ENCODE measurements at places on chromosomes 5 and 9.

- DNase-seq = no peak
These were observed 5.3 kb downstream of the ALDH7A1 start for GRCh38 chr5:126589536-126590297.

DNA sequence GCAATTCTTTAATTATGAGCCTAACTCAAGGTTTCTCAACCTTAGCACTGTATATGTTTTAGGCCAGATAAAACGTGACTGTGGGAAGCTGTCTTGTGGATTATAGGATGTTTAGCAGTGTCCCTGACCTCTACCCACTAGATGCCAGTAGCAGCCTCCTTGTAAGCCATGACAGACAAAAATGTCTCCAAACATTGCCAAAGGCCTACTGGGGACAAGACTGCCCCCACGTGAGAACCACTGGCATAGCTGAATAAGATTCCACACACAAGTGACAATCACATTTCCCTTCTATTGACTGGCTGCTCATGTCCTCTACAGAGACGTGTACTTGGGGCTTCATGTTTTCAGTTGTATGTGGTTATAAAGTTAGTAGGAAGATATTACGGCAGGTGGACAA, 55.4 kb downstream of the GOLM1 start:
- DNase-seq = no peak

- no peak for DNase-seq
These were observed 112.8 kb downstream of the C9orf152 start for GRCh38 chr9:110095161-110095595.

- no peak for DNase-seq
These were observed 913.8 kb downstream of the TLE1 start for GRCh38 chr9:80775530-80775929.

- DNase-seq = no peak
These were observed 24.3 kb upstream of the RPS14 start for GRCh38 chr5:150473673-150474358.

DNA sequence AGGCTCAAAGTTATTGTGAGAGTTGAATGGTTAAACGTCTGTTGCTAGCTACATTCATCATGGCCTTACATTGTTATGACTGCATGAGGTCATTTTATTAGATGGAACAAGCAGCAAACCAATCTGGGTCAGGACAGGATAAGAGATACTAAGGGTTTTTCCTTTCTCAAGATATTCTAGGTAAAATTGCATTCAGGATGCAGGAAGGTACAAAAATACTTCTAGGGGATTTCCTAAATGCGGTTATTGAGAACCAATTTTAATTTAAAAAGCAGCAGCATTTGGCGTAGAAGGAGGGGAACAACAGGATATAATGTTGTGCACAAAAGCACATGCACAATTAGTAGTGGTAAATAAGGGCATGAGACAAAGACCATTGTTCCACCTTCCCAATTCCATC, 39.2 kb upstream of the LURAP1L start:
- no peak for DNase-seq

DNA sequence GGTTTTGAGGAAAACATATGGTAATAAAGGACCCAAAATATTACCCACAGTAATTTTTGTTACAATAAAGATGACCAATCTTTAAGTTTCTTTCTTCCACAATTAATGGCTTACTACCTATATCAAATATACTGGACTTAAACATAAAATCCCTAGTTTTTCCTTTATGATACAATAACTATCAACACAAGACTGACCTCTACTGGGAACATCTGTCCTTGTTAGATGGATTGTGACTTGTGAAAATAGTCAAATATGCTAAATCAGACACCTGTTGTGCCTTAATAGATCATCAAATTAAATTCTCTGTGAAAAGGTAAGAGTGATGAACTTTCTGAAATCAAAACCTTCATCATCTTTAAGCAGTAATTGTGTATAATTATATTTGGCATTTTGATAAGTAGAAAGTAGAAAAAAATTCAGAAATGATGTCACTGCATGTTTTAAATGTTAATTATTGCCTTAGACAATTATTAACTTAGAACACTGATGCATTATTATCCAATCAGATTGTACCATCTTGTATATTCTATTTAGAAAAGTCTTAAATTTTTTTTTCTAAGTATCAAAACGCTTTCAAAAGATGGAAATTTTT, 113.6 kb downstream of the DEPDC1B start:
- DNase-seq = no peak

GRCh38 chr5:167779644-167780043, 511.8 kb upstream of the WWC1 start:
- DNase-seq = no peak

DNA sequence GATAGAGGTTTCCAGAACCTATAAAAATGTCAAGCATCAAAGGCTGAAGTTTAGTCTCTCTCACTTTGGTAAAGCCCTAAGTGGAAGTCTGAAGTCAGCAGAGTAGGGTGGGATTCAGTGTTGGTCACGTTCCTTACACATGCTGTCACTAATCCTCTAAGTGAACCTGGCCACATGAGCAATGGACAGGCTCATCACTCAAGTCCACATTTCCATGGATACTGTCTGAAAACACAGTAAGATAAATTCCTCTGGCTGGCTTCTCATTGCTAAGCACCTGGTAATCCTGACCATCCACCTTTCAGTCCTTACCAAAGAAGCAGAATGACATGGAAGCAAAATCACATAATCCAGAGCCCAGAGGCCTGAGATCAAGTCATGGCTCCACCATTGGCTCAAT, 43.8 kb downstream of the GNA14 start:
- no peak for DNase-seq

- no peak for DNase-seq
These were observed 178.9 kb downstream of the MSX2 start for GRCh38 chr5:174903172-174903732.

- DNase-seq = no peak
These were observed at the start of gene FBXL7 for GRCh38 chr5:15499528-15500324. Gene FBXL7, plus strand, starts transcription at chr5:15500180.

DNA sequence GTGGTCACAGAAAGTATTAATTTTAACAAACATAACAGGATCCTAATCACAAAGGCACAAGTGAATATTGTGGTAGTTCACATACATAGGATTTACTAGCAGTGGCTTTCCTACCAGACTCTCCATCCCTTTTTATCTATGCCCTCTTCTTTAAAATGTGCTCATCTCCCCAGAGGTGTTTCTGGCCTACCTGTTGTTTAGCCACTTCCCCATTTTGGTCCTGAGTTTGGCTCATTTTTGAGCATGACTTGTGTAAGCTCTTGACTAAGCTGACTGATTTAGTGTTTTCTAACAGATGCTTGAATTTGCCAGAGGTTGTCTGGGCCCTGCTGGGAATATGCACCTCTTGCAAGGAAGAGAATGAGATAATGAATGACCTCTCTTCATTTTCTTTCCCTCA, 517.7 kb upstream of the CLINT1 start:
- DNase-seq = no peak

DNA sequence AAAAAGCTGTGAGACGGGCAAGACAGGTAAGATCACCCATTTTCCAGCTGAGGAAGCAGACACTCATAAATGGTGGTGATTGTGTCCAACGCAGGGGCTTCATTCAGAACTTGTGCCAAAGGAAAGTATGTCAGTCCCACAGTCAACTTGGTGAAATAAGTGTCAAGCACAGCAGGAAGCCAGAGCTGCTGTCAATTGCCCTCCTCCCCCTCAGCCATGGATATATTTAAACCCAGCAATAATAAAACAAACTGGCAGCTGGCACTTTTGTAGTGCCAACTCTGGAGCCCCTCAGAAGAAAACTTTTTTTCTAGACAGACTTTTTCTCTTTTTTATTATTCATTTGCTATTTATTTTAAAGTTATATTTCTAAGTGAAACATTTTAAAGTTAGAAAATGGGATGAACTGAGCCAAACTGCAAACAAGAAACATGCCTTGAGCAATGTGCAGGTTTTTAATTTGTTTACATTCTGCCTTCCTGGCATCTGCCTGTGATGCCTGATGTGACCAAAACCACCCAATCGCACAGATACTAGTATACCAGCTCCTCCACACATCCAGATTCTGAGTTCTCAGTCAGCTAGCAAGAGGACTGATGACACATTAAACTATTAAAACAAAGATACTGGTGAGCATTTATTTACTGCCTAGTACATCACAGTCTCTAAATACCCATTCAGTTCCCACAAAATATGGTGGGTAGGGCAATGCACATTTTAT, 17.0 kb downstream of the DMAC1 start:
- no peak for DNase-seq

DNA sequence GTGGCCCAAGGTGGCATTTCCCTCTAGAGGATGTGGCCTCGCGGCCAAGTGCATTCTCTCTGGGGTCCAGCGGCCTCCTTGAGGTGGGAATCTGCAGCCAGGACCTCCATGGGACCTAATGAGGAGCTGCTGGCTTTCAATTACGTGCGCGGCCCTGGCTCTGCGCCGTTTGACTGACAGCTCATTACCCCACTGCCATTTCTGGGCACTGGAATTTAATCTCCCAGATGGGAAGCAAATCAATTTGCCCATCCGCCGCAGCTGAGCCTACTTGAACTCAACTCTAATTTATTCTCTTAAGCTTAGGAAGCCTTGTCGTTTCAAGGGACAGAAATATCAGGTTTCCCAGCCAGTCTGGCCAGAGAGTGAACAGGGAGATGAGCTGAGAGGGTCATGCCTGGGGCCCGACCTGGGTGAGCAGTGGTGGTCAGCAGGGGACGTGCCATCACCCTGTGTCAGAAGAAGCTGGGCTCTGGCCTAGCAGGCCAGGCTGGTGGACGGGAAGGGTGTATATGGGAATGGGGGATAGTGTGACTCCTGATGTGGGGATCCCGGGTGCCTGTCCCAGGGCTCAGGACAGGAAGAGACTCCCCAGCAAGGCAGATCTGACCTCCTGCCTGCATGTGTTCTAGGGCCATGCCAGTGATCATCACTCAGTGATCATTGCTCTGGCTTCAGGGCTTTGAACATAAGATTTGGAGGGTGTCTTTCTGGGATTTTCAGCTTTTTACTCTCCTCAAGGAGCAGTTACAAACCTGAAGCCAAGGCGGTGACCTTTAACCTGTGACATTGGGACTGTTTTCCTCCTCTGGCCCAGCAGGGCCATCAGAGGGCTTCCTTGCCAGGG, 69.7 kb downstream of the MACROH2A1 start:
- DNase-seq = no peak

DNA sequence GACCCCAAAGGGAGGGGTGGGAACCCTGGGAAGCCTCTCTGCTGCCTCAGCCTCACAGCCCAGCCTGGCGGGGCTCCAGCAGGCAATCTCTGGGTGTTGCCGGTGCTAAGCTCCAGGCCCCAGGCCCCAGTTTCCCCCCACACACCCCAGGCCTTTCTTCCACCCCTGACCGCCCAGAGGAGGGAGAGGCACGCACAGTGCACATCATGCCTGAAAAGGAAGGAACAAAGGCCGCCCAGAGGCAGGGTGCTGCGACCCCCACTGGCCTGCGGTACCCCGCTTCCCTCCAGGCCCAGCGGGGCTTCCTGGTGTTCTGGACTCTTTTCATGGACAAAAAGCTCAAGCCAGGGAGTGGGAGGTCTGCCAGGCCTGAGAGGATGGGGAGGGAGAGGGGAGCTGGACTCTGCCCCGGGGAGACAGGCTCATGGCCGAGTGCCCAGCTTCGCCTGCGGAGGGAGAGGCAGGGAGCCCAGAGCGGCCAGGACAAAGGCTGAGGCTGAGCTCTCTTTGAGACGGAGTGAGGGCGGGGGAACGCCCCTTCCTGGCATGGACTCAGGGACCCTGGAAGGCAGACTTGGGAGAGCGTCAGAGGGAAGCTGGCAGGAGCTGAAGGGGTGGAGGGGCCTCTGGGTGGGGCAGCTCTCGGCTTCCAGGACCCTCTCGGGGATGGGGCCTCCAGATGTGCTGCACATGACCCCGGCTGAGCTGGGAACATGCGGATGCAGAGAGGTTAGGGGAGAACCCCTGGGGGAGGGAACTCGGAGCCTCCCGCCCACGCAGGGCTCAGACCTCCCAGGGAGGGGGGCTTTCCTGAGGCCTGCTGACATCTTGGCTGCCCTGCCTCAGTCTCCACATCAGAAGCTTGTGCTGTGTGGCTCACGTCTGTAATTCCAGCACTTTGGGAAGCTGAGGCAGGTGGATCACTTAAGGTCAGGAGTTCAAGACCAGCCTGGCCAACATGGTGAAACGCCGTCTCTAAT, 1.8 kb upstream of the ENTPD2 start:
- no peak for DNase-seq

GRCh38 chr9:99096409-99096808, 8.5 kb upstream of the TGFBR1 start:
- DNase-seq = no peak

DNA sequence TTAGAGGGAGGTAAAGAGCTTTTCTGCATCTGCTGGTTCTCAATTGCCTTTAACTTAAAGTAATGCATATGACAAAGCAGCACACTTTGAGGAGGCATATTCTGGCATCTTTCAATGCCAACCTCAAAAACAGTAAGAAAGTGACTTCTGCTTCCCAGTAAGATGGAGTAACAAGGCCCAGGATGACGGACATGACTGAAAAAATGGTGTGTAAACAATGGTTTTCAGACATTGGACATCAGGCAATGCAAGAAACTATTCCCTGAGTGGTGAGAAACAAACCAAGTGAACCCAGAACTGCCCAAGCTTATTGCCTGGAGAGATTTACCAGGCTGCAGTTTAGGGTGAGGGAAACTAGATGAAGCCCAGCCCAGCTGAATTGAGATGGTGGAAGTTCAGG, 39.8 kb upstream of the TTC39B start:
- no peak for DNase-seq

DNA sequence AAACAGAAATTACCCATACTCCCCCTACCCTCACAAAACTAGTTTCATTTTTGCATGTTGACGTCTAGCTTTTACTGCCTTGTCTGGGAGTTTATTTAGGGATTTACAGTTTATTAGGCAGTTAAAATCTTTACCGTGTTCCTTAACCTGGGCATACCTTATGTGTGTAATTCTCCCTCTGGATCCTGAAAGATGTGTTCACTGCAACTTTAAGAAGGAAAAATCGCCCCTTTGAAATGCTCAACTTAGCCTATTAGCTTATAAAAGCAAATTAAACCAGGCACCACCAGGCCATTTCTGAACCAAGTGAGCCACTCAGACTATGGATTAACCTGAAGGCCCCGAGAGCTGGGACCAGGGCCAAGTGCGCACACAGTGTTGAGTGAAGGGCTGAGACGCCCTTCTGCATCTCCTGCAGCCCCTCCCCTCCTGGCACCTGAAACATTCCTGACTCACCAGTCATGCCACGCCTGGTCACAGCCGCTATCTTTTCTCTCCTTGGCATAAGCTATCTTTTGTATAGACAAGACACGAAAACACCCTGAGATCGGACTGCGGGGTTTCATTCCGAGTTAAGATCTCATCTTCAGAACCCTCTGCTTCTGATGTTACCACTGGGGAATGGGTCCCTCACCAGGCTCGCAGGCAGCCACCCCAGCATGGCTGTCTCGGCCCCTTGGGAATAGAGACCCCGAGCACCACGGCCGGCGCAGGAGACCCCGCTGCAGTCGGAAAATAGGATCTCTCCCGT, 111.9 kb downstream of the ROR2 start:
- DNase-seq = no peak

GRCh38 chr9:115522912-115523311, 405.0 kb upstream of the TNC start:
- DNase-seq = no peak

DNA sequence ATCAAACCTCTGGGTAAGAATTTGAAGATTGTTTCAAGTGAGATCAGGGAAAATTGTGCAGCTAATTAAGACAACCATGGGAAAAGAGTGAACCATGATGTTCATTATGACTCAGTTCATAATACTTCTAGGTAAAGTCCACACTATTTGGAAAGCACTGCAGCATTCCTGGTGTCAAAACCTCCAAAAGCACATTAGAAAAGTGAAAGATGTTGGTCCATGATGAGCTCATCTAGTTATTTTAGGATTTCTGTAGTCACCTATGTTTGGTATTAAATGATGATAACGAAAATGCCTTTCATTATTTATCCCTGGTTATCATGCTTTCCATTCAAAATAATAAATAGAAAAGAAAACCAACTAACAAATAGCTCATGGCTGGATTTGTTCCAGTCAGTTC, 49.1 kb downstream of the PTCD2 start:
- DNase-seq = no peak

All from stimulated activated CD4-positive, alpha-beta T cell treated with anti-CD3 and anti-CD28 coated beads, Interleukin-1b, Interleukin-23, amount 100 ng/mL, for 1 hour (primary cell).